ENCODE measurements at places on chromosomes 16 and 17. TPM values are rescaled to one million over a fixed set of nuclear protein-coding genes. Genes with fewer than 3 reads are reported as not detected.

The RASD1 gene
- total RNA-seq = 17.6 TPM

The KRT36 gene
- not detected for total RNA-seq

The KRT17 gene
- 5.9 TPM for total RNA-seq

The HOXB2 gene
- total RNA-seq = 13.7 TPM

The CHD9NB gene
- total RNA-seq = 12.5 TPM

The DHX38 gene
- total RNA-seq = 28.3 TPM

- no peak for DNase-seq
Measured at GRCh38 chr17:31562376-31562840, 170.9 kb downstream of the RAB11FIP4 start.

DNA sequence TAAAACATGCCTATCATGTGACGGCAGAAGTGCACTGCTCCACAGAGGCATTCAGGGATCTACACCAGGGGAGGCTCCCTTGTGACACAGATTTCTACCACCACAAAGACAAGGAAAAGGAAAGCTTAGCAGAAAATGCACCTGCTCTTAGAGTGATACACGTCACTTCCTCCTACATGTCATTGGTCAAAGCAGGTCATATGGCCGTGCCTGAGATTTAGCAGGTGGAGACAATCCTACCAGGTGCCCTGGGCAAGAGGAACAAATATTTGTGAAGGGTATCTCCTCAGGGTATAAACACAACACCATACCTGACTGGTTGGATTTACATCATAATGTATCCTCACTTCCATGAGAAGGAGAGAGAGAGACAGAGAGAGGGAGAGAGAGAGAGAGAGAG lies 362.1 kb downstream of the HS3ST4 start:
- DNase-seq = no peak

DNA sequence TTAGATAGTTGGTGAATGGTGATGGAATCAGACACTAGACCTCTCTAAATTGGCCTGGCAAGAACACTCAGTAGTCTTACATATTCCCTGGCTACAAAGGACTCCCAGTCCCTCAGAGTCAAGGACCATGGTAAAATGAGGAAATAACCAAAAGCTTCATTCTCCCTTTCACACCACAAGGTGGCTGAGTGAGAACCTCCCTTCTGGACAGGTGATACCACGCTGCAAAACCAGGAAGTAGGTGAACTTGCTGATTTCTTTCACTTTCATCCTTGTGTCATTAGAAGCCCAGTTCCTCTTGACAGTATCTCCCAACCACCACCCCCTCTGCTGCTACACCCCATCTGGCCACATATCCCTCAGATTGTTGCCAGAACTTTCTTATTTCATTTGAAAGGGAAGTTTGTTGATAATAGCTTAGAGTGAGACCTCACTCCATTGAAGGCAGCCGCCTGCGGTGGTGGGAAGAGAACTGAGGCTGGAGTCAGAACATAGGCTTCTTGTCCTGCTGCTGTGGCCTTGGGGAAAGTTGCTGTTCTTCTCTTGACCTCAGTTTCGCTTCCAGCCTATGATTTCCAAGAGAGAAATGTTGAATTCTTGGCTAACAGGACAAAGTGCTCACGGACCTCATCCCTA lies 290.6 kb upstream of the CCL2 start:
- no peak for DNase-seq

GRCh38 chr17:50931144-50931908 lies 65.2 kb upstream of the TOB1 start:
- peak; percentile 92 for DNase-seq

- no peak for DNase-seq
Measured at GRCh38 chr16:47013910-47014309, 40.4 kb upstream of the DNAJA2 start.

DNA sequence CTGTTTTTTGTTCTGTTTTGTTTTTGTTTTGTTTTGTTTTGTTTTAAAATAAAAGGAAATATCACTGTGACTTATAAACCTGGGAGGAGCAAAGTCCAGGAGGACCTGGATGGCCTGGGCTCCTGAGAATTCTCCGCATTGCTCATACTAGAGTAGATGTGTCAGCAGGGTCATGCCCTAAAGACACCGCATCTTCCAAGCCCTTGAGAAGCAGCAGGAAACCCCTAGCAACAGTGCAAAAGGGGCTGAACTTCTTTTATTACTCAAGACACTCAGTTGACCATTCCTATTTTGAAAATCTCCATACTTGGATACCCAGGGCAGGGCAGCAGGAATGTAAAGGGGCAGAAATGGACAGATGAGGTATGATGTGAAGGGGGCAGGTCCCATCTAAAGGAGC lies 51.8 kb downstream of the SYT17 start:
- DNase-seq = no peak

DNA sequence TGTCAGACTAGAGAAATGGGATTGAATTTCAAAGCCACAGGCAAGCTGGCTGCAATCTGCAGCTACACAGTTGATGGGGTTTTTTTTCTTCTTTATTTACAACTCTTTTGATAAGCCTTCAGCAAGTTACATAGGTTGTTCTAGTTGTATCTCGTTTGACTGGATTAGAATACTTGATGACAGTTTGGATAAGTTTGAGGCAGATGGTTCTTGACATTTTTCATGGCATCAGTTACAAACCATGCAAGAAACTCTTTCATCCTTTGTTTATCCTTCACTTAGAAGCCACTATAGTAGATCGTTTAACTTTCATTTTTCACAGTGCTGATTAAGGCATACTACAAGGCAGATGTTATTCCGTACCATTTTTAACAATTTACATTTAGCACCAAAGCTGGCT lies 238.9 kb downstream of the TOX3 start:
- DNase-seq = no peak

DNA sequence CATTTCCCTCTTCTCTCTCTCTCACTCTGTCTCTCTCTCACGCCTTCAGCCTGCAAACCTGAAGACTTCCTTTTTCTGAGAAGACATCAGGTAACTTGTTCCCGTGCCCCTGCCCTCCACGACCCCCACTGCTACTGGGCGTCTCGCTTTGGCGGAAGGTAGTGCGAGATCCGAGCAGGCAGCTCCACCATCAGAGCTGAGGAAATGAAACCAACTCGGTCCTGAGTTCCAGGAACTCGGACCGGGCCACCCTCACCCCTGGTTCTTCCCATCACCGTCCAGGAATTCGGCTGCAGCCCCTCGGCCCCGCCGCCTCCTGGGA lies 585 bp downstream of the MLKL start:
- peak; percentile 34 for DNase-seq

DNA sequence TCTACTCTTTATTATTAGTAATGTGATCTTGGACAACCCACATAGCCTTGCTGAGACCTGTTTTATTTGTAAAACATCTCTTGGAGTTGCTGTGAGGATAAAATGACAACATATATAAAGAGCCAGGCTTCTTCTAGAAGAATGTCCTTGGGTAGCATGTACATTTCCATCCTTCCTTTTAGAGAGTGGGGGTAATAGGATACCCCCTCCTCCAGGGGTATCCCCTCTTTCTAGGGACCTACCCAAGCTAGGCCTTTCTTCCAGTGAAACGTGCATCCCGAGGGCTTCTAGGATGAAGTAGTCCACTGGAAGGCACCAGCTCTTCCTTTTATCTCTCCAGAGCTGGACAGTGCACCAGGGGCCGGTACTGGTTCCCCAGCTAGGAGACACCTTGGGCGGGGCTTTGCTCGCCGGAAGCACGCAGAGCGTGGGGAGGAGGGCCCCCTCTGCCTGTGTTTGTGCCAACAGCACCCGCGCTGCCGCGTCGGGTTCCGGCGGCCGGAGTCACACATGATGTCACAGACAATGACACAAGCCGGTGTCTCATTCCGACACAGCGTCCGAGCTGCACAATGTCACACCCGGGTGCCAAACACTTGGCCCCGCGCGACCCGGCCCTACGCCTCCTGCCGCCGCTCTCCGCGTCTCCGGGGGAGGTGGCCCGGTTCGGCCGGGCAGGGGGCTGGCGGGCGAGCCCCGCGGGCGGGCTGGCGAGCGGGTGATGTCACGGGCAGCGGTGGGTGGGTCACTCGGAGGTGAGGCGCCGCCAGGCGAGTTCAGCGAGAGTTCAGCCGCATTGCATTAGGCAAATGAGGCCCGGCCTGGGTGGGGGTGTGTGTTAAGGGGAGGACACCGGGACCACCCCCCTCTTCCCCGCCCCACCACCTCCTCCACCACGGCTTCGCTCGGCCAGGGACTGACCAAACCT lies 23.4 kb downstream of the GJD3 start:
- DNase-seq = peak; percentile 86

GRCh38 chr16:75065149-75065505 lies 51.5 kb downstream of the LDHD start:
- no peak for DNase-seq

DNA sequence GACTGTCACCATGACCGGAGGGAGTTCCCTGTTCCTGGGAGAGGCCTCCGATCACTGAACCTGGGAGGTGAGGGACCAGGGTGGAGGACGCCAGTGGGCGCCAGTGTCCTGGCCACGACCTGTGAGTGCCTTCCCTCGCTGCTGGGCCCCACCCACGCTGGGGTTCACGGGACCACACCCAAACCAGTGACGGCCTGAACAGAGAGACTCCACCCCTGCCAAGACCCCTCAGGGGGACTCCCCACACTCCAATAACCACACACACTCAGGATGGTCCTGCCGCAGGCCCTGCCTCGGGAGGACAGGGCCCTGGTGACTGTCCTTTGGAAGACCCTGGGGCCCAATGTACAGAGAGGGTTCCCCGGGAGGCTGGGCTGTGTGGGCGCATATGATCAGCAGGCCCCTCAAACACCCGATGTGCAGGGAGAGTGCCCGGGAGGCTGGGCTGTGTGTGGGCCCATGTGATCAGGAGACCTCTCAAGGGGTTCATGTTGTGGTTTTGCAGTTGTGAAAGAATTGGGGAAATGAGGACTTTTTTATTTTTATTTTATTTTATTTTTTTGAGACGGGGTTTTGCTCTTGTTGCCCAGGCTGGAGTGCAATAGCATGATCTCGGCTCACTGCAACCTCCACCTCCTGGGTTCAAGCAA lies 26.6 kb downstream of the TPSD1 start:
- no peak for DNase-seq

DNA sequence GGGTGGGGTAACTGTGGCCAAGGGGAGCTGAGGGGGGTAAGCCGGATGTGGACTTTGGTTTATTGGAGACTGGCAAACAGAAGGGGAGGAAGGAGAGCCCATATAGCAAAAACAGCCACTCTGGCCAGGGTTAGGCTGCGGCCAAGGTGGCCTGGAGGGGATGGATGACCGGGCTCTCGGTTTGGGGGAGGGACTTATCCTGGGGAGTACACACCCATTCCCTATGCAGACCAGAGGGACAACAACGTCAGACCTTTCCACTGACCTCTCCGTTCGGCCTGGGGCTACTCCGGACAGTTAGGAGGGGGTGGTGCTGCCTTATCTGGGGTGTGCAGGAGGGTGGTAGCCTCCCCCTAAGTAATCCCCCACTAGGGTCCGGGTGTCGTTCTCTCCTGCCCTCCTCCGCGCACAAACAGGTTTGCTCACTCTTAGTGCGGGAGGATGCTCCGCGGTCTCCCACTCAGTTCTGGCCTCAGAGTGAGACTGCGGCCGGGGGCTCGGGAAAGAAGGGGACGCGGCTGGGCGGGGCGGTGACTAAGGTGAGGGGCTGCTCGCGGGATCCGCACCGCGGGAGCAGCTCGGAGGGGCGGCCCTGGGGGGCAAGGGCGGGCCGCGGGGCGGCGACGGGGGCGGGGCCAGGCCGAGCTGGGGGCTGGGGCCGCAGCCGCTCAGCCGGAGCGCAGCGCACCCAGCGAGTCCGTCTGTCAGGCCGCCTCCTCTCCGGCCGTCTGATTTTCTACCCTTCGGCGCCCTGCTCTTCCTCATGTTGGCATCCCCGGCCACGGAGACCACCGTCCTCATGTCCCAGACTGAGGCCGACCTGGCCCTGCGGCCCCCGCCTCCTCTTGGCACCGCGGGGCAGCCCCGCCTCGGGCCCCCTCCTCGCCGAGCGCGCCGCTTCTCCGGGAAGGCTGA lies at the start of gene WNK4:
TSS of gene WNK4 (plus strand) at position 675 of the 915 bp plus-strand sequence. CDS start at position 764, 89 bp downstream.
- DNase-seq = no peak

GRCh38 chr17:77036841-77037381 lies 103.9 kb upstream of the SEC14L1 start:
- peak; percentile 20 for DNase-seq

DNA sequence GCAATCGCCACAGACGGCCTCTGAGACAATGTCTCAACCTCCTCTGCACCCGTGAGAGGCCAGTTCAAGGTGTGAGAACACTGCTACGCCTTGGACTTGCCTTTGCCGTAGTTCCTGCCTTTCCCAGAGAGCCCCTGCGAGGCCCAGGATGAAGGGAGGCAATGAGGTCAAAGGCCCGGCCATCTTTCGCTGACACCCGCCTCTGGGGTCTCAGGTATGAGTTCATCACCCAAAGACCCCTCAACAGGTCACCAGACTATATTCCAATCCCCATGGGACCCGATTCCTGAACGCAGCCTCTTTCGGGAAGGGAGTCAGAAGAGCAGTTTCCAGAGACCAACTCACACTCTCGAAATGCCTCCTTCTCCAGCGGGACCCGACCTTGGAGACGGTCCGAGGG lies 573.5 kb downstream of the KCNJ18 start:
- no peak for DNase-seq

DNA sequence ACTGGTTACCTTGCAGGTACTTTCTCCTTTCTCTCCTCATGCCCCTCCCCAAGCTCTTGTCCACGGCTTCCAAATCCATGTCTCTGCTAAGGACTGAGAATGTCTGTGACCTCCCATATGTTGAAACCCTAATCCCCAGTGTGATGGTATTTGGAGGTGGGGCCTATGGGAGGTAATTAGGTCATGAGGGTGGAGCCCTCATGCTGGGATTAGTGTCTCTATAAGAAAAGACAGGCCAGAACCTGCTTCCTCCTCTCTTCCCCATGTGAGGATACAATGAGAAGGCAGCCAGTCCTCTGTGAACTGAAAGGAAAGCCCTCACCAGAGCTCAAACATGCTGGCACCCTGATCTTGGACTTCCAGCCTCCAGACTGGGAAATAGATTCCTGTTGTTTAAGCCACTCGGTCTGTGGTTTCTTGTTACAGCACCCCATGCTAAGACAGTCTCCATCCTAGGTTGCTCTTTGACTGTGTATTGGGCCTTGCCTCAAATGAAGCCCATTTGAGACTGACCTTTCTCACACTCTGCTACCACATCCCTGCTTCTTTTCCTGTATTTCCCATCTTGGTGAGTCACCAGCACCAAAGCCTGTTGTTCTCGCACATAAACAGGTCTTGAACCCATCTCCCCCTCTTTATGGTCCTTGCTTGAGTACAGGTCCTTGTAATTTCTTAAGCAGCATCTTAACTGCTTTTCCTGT lies 135.0 kb downstream of the CDK5R1 start:
- no peak for DNase-seq

GRCh38 chr17:14557480-14557879 lies 256.6 kb downstream of the HS3ST3B1 start:
- no peak for DNase-seq

DNA sequence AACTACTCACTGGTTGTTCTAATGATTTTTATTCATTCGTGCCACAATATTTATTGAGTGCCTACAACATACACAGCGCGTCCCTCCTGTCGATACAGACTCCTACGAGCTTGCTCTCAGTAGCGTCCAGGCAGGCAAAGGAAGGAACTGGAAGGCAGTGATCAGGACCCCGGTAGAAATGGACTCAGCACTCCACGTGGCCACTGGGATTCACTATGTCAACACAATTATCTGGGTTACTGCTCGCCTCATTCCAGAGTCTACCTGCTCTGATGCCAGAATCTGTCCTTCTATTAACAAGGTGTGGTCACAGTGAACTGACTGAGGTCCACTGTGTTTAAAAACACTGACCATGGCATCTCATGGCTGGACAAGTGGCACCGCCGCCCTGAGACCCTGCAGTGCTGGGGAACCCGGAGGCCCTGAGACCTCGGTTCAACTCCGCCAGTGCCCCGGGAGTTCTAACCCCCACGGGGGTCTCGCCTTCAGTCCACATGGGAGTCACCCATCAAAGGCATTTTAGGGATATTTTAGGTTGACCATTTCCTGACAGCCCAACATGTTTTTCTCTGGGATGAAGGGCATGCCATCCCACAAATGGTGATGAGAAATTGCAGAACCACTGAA lies 71.4 kb downstream of the ZFHX3 start:
- DNase-seq = no peak
